ENCODE measurements at places on chromosomes 1 and 21. TPM values are rescaled to one million over a fixed set of nuclear protein-coding genes. Genes with fewer than 3 reads are reported as not detected.

Gene CLEC20A
- not detected for total RNA-seq

Gene FAM177B
- total RNA-seq = not detected

GRCh38 chr1:112675728-112676381 lies 1.4 kb downstream of the MOV10 start:
- no peak for DNase-seq

- DNase-seq = no peak
Measured at GRCh38 chr1:243980471-243980870, 70.6 kb upstream of the ZBTB18 start.

Gene LIN28A
- 0.15 TPM for total RNA-seq

DNA sequence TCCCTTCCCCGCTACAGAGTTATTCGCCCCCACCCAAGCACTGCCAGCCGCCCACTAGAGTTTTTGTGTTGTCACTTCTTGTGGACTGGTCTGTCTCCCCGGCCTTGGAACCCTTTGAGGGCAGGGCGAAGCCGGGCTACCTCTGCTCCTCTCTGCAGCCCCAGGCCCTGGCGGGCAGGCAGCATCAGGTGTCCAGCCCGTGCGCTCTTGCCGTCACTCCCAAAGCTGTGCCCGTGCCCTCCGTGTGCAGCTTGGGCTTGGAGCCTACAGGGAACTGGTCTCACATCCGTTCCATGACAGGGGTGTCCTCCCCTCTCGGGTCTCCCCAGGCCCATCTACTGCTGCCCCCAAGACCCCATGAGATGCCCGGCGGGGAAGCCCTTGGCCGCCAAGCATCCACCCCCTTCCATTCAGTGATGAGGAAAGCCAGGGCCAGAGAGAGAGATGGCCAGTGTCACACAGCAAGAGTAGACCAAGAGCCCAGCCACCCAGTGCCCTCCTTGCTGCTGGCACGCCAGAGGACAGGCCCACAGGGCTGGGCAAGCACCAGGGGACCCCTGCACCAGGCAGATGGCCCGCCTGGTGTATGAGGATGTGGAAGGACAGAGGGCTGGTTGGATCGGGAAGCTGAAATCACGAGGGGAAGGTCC lies 15.3 kb upstream of the LDLRAP1 start:
- no peak for DNase-seq

Gene C4BPB
- 2.4 TPM for total RNA-seq

DNA sequence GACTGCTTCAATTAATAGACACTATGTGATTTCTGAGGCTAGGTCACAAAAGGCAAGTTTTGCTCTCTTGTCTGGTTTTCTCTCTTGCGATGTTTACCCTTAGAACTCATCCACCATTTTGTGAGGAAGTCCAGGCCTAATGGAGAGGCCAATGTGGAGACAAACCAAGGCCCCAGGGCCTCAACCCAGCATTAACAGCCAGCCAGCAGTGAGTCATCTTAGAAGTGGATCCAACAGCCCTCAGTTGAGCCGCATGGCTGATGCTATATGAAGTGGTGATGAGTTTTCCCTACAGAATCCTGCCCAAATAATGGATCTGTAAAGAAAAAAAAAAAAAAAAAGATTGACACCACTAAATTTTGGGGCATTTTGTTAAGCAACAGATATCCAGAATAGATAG lies 95.1 kb downstream of the DNTTIP2 start:
- DNase-seq = no peak

Gene OR2T1
- total RNA-seq = not detected

Gene PGLYRP4
- total RNA-seq = not detected
